ENCODE measurements at places on chromosomes 2 and 18.

DNA sequence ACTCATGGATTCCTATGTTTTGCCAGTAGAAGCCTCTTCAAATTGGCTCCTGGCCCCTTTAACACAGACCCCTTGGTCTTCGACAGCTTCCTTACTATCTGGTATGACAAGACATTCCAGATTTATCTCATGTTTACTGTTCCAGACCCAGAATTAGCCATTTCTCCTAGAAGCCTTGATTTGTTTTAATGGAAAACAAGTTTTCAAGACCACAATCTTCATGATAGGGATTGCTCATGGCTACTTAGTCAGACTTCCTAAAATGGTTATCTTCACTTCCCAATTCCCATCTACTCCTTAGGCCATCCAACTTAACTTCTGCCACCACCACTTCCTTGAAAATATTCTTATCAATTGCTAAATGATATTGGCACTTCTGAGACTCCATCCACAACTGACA lies 63.2 kb downstream of the TTC32 start:
- peak; percentile 69 for DNase-seq

GRCh38 chr2:31347750-31348149 lies 66.8 kb downstream of the XDH start:
- peak; percentile 90 for DNase-seq

DNA sequence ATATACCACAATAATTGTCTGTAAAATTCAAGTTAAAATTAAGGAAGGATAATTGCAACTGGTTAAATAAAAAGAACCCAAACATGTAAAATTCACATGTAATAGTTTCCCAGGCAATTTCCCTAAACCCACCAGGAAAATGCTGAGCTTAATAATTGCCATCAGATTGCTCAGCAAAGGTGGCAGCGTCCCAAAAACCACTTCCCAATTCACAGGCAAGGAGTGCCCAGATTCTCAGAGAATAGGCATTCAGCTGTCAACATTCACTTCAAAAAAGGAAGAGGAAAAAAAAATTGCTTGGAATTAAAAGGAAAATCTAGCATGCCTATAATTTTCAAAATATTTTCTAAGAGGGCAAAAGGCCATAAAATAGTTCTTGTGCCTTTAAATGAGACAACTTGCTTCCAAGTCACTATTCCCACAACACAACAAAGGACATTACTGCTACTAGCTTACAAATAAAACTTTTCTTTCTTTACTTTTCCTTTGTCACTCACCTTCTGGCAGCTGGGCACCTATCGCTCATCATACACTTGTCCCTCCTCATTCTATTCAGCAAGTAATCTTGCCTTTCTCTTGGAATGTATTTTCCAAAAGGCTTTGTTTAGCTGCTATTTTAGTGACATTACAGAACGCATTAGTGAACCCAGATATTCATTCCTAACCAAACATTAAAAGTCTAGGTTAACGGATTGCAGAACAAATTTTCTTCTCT lies 15.2 kb downstream of the SRBD1 start:
- DNase-seq = peak; percentile 92

GRCh38 chr2:69384618-69385081 lies 2.4 kb downstream of the GFPT1 start:
- peak; percentile 52 for DNase-seq

- DNase-seq = no peak
Observed at GRCh38 chr2:240363746-240364581, 71.5 kb upstream of the GPC1 start.

- peak; percentile 3 for DNase-seq
Observed at GRCh38 chr2:110813896-110814295, 81.5 kb downstream of the ACOXL start.

DNA sequence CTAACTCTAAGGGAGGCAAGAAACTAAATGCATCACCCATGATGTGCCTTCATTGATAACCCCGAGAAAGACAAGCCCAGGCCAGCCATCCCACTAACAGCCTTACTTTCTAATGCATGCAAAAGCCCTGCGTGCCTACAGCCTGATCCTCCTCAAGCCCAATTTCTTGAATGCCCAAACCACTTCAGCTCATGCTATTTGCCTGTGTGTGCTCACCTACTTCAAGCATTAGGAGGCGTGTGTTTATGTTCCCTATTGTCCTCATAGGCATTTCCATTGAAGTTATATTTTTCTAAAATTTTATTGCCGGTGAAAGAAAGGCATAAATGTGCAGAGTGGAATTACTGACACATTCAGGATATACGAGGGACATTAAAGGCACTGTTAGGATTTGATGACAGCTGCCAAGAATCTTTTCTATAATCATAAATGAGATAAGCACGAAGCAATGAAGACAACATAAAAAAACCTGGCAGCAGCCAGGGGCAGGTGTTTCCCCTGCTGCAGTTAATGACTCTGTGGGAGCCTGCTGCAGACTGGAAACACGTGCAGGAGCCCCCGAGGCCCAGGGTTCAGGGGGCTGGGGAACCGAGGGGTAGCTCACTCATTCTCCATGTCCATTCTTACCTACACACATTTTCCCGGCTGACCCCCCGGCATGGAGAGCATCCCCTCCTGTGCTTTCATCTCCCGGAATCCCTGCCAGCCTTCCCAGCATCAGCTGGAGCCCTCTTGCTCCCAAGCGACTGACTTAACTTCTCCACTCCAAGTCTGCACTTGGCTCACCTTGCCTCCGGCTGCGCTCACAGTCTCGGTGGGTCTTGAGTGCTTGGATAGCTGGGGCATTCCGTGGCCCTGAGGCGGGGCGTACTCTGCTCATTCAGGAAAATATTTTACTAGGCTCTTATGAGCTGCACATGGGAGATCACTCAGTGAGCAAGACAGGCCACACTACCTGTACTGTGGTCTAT lies 292.3 kb upstream of the SIX2 start:
- DNase-seq = no peak

- DNase-seq = no peak
Observed at GRCh38 chr18:60347526-60348045, 25.0 kb downstream of the MC4R start.

GRCh38 chr18:830315-830901 lies 18.4 kb upstream of the YES1 start:
- DNase-seq = peak; percentile 51

GRCh38 chr2:74235041-74235440 lies 36.6 kb downstream of the MTHFD2 start:
- DNase-seq = no peak

DNA sequence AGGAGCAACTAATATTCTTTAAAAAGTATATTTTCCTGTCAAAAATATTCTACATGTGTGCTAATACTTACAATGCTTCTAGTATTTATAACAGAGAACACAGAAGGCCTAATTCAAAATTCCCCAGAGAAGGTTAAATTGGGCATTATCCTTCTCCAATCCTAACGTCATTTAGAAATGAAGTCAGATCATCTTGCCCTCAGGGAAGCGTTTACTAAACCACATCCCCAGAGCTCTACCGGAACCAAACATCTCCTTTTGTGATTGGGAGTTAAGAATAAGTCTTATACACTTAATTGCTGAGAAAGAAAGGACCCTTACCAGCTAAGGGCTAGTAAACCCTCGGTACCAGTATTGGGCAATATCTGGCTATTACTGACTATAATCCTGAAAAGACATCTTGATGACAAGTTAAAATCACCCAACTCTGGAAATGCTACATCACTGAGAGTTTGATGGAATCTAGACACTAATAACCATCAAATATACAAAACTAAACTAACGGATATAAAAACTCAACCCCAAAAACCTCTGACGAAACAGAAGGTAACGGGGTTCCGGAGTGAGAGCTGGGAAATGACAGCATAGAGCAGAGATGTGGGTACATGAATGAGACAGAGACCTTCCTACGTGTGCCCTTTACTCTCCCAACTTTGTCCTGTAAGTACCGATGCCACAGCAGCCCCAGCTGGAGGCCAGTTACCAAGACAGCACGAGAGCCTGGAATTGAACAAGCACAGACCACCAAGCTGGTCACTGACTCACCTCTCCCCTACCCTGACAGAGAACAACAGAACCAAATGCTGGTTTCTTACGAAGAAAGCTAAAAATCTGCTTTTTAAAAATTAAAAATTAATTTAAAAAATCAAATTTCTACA lies 35.0 kb downstream of the WDSUB1 start:
- DNase-seq = peak; percentile 15

DNA sequence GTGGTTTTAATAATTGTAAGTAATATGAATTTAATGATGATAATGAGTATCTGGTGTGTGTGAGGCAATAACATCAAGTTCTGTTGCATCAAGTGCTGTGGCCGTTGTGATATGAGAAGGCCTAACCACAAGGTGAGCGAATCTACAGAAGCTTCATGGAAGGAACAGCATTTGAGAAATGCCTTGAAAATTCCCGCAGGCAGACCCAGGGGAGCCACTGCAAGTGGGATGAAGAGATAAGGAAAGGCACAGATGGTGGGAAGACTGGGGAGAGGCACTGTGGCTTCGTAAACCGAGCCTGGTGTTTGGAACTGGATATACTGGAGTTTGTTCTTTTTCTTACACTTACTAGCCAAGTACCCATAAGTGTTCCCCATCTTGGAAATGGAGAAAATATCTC lies 357.5 kb downstream of the PTPRM start:
- DNase-seq = no peak

GRCh38 chr2:174827371-174828369 lies 63.4 kb upstream of the CHRNA1 start:
- peak; percentile 38 for DNase-seq

DNA sequence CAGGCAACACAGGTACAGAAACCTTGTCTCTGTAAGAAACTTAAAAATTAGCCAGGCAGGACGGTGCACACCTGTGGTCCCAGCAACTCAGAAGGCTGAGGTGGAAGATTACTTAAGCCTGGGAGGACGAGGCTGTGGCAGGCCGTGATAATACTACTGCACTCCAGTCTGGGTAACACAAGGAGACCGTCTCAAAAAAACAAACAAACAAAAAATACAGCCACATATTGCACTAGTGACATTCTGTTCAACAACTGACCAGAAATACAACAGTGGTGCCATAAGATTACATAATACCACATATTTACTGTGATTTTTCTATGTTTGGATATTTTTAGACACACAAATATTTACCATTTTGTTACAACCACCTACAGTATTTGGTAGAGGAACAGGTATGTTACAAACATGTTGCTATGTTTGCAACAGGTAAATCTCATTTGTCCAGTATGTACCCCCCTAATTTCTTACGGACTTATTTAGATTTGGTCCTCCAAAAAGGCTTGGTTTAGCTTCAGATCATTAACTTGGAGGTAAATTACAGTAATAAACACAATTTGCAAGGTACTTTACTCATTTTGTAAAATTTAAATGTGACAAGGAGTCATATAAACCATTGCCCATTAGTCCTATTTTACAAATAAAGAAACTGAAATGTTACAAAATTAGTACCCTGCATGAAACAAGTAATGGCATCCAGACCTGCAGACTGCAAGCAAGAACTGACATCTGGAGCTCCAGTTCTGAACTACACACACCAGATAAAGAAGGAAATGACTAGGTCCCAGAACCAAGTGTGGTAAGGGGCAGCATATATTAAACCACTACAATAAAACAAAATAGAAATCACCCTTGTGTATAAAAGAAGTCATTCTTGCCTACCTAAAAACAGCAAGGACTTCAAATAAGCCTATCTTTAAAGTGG lies 36.8 kb downstream of the TRIP12 start:
- DNase-seq = no peak

DNA sequence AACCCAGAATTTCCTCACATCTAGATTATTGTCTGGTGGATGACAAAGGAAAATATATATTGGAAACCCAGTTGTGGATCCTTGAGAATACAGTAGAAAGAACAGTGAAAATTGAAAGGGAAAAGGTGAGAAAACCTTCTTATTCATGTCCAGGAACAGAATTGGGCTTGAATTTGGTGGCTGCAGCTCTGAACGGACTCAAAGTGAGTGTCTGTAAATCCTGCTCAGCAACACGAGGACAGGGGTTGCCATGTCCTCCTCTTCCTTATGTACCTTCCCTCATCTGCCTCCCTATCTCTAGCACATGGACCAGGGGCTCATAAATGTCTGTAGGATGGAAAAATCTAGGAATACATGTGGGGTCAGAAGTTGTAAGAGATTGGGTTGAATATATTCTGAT lies 152.2 kb downstream of the RPIA start:
- no peak for DNase-seq

- DNase-seq = no peak
Observed at GRCh38 chr2:211486-212184, 52.2 kb downstream of the SH3YL1 start.

GRCh38 chr2:25814681-25815080 lies 63.6 kb downstream of the ASXL2 start:
- DNase-seq = peak; percentile 50

DNA sequence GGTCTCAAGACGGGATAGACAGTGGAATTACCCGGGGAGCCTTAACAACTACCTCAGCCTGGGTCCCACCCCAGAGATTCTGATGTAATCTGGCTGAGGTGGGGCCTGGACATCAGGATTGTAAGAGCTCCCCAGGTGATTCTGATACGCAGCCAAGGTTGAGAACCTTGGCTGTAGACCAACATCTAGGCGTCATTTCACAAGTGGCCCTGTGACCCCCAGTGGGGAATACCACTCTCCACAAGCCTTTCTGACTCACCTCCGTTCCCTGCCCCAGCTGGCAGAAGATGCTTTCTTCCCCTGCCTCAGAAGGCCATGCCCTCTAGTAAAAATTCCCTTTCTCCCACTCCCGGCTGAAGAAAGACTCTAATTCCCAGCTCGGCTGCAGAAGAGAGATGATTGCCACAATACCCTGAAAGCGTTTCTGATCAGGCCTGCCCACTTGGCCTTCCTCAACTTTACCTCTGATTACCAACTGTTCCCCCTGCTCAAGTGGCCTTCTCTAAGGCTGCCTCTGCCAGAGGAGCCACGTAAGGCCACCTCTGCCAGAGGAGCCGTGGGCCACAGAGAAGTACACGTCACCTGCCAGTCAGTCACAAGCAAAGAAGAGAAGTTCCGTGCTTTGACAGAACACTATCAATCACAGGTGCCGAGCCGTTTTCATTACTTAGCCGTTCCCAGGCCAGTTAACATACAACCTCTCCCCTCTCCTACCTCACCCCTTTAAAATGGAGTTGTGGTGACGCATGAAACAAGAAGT lies 116.8 kb upstream of the PKDCC start:
- DNase-seq = peak; percentile 65

- no peak for DNase-seq
Observed at GRCh38 chr2:54330926-54331835, 75.2 kb upstream of the TSPYL6 start.

- DNase-seq = peak; percentile 99
Observed at GRCh38 chr2:100013892-100014677, 128.3 kb downstream of the AFF3 start.

- no peak for DNase-seq
Observed at GRCh38 chr2:121969166-121969565, 213.7 kb downstream of the TSN start.

DNA sequence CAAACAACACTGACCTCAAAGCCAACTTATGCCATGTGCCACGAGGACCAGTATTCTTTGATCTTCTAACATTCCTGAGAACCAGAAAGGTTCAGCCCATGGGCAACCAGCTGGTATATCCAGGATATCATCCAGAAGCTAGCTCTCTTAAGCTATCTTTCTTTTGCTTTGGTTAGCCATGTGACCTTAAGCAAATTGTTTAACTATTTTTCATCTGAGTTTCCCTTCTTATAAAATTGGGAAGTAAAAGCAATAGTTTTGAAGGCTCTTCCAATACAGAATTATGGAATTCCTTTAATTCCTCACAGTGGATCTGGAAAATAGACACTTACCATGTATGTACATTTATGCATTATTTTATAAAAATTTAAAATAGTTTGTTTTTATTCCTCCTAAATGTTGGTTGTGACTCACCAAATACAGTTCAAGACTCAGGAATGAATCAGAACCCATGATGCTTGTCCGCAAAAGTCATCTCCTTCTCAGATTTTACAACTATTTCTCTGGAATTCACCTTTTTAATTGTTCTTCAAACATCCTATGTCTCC lies 435.7 kb downstream of the ZEB2 start:
- peak; percentile 89 for DNase-seq
